ENCODE measurements at places on chromosomes 4 and X.

DNA sequence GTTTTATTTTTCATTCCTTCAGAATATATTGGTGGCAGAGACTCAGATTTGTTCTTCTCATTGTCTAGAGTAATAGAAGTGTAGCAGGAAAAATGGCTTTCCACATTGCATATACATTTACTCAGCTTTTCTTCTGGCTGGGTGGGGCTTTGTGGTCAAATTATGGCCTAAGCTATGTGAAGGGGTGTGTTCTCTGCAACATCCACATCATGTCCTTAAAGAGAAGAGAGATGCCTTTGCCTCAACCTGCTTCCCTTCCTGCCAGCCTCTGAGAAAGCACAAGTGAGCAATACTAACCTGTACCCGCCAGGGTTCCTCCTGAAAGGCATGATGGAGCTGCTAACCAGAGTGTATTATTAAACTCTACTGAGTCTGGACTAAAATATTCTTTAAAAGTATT lies 695.6 kb upstream of the FAM241A start:
- no peak for DNase-seq

DNA sequence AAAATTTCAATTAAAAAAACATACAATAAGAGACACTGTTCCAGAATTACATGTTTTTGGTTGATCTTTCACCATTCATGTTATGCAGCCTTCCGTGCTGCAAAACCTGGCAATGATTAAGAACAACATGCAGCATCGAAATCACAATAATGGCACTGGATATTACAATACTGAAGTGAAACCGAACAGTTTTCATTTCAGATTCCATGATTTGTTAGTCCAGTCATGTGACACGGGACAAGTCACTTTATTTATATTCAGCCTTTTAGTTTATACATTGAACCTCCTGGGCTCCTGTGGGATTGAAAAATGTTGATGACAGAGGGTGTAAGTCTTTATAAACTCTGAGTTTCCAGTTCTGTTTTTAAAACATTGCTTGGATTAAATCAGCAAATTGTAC lies 142.5 kb upstream of the TTC29 start:
- no peak for DNase-seq

GRCh38 chr4:98448908-98449307 lies 187.7 kb downstream of the RAP1GDS1 start:
- no peak for DNase-seq

DNA sequence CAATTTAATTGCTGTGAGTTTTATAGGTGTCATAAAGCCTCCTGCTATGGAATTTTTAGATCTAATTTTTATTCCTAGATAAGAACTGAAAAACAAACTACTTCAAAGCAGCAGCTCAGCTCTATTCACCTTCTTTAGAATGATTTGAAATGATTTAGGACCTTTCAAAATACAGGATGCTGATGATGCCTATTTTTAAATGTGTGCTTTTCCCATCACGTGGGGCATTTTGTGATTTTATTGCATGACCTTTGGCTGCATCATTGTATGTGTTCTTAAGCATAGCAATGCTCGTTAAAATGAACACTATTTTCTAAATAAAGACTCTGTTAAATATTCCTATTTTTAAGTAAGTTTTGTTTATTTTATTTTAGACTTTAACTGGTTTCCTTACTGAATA lies 537.3 kb downstream of the STPG2 start:
- no peak for DNase-seq

DNA sequence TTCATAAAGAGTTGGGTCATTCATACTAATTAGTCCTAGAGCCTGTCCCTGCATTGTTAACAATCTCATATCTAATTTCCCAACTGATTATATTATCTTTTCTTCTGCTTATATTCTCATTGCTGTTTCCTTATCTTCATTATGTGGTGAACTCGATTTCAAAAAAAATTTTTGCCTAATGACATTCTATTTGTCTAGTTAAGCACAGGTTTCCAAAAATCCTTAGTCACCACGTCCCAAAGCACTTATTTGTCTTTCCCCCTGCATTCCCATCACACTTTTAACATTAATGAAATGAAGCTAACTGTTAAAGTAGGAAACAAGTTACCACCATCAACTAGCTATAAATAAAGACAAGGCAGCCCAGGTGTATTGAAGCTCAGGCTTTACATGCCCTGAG lies 131.1 kb downstream of the IQCM start:
- no peak for DNase-seq

Data from AML-193 (cell line).